ENCODE measurements at places on chromosomes 2 and 18. TPM values are rescaled to one million over a fixed set of nuclear protein-coding genes. Genes with fewer than 3 reads are reported as not detected.

AFF3 gene
- total RNA-seq: not detected

PLGLB2 gene
- total RNA-seq: 1.7 TPM

ZC3H8 gene
- 10.6 TPM for total RNA-seq

EFHD1 gene
- 0.47 TPM for total RNA-seq

DNA sequence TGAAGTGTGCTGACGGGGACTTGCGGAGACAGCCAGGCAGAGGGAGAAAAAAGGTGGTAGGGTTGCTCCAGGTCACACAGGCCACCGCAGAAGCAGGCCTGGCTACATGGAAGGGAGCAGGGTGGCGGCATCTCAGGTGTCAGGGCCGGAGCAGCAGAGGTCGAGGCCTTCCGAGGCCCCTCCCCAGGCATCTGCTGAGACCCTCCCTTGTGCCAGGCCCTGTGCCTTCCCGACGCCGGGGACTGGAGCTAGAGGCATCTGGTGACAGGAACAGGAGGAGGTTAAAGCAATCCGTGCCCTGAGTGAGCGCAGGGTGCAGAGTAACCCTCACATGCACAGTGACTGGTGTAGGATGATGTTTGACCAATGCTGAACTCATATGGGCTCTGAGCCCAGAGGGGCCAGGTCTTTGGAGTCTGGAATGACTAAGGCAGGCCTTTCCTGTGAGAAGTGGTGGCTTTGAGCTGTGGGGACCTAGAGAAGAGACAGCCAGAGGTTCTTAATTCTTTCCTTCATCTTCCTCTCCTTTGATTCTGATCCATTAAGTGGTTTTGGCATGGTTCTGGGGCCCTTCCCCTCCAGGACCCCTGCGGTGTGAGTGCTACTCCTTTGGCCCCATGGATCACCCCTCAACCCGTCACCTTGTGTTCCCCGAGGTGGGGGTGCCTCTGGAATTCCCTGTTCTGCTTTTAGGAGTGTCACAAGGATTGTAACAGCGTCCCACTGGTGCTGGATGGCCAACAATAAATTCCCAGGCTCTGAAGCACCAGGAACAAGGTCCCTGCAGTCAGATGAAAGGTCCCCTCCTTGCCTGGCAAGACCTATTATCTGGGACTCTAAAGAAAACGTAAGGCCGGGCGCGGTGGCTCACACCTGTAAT is 72.1 kb downstream of the KLHL29 start:
- no peaks in the 10 kb centered on the region for H3K27me3 ChIP-seq
- H3K27ac ChIP-seq: no peak overlapping the region
- DNase-seq: no peak
- no peak overlapping the region for H3K4me3 ChIP-seq

DNA sequence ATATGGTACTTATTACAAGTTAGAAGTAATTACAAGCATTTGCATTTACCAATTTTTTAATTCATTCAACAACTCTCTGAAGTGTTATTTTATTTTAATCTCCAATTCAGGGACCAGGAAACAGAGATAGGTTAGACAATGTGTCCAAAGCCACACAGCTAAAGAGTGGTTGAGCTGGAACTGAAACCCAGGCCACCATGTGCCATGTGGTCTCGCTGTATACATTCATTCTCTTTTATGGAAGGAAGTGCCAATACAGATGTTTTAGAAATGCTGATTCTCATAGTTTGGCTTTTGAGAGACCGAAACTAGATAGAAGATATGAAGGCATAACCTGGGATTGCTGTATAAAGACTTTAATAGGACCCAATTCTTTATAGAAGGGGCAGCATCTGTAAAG is 684.6 kb upstream of the ID2 start:
- no peak overlapping the region for H3K27ac ChIP-seq
- H3K36me3 ChIP-seq: no peaks in the 10 kb centered on the region
- H3K27me3 ChIP-seq: no peaks in the 10 kb centered on the region
- H3K4me3 ChIP-seq: no peak overlapping the region
- DNase-seq: no peak

DNA sequence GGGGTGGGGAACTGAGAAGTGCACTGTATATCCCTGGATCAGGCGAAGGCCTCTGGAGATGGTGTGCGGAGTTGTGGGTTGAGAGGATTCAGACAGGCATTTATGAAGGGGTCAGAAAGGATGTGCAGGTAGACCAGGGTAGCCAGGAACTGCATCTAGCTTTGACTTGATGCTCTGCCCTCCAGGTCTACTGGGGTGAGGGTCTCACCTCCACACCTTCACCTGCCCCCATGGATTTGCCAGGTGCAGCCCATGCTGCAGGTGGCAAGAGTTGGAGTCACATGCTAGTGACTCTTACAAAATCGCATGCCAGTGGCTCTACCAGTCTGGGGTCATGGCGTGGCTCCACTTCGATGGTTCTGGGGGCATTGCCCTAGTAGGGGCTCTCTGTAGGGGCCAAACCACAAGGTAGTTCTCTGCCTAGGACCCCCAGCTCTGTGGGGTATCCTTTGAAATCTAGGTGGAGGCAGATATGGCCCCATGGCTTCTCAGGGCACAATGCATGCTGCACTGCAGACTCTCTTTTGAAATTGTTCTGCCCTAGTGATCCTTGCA is 18.9 kb upstream of the KCNF1 start:
- peaks cover 72% of the 10 kb centered on the region for H3K27me3 ChIP-seq
- no peaks in the 10 kb centered on the region for H3K4me1 ChIP-seq
- no peak overlapping the region for H3K27ac ChIP-seq

GRCh38 chr18:36185901-36186460 is 1.3 kb upstream of the MOCOS start:
- no peak for DNase-seq
- no peaks in the 10 kb centered on the region for H3K27me3 ChIP-seq
- H3K27ac ChIP-seq: no peak overlapping the region

GRCh38 chr2:218904176-218904575 is 23.5 kb downstream of the WNT10A start:
- peaks cover 9% of the 10 kb centered on the region for H3K4me1 ChIP-seq
- no peak for DNase-seq
- no peak overlapping the region for H3K27ac ChIP-seq
- H3K36me3 ChIP-seq: peaks cover 7% of the 10 kb centered on the region
- no peak overlapping the region for H3K4me3 ChIP-seq

GRCh38 chr2:45259547-45260160 is 250.4 kb upstream of the SIX2 start:
- no peak overlapping the region for H3K27ac ChIP-seq
- H3K36me3 ChIP-seq: no peaks in the 10 kb centered on the region
- no peak for DNase-seq
- H3K4me1 ChIP-seq: peaks cover 24% of the 10 kb centered on the region
- H3K4me3 ChIP-seq: no peak overlapping the region
- no peaks in the 10 kb centered on the region for H3K27me3 ChIP-seq

DNA sequence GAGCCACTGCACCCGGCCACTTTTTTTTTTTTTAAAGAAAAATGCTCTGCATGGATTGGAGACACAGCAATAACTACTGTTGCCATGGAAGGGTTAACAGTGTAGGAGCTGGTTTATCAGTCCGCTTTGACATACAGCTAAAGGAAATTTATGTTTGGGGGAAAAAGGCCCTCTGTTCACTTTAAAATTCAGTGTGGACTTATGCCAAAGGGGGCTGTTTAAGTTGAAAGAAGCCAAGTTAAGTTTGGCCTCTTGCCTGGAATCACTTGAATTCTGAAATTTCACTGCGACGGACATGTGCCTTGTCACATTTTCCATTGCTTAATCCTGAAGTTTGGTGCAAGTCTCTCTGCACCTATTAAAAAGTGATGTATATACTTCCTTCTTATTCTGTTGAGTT is 3.1 kb downstream of the KCNE4 start:
- H3K36me3 ChIP-seq: no peaks in the 10 kb centered on the region
- H3K27ac ChIP-seq: no peak overlapping the region
- no peak for DNase-seq
- no peak overlapping the region for H3K4me3 ChIP-seq

- peak; percentile 41 for DNase-seq
- no peaks in the 10 kb centered on the region for H3K36me3 ChIP-seq
- peaks cover 9% of the 10 kb centered on the region for H3K4me1 ChIP-seq
- H3K27me3 ChIP-seq: peaks cover 26% of the 10 kb centered on the region
- no peak overlapping the region for H3K4me3 ChIP-seq
Measured at GRCh38 chr2:218152777-218153176, 14.0 kb downstream of the CXCR1 start.

DNA sequence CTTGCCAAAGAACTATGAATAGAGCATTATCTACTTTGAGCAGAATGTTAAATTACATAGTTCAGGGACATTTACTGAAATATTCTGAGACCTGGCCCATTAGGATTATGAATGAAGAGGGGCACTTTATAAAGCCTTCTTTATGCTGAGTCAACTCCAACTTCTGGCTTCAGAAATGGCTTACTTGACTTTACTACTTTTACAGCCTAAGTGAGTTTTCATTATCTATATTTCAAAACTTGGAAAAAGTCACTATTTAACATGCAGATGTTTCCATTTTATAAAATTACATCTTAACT is 37.7 kb downstream of the SESTD1 start:
- peaks cover 51% of the 10 kb centered on the region for H3K4me1 ChIP-seq
- peaks cover 5% of the 10 kb centered on the region for H3K36me3 ChIP-seq
- H3K27ac ChIP-seq: peak overlapping the region; percentile 27
- no peak overlapping the region for H3K4me3 ChIP-seq
- no peak for DNase-seq
- H3K27me3 ChIP-seq: no peaks in the 10 kb centered on the region

DNA sequence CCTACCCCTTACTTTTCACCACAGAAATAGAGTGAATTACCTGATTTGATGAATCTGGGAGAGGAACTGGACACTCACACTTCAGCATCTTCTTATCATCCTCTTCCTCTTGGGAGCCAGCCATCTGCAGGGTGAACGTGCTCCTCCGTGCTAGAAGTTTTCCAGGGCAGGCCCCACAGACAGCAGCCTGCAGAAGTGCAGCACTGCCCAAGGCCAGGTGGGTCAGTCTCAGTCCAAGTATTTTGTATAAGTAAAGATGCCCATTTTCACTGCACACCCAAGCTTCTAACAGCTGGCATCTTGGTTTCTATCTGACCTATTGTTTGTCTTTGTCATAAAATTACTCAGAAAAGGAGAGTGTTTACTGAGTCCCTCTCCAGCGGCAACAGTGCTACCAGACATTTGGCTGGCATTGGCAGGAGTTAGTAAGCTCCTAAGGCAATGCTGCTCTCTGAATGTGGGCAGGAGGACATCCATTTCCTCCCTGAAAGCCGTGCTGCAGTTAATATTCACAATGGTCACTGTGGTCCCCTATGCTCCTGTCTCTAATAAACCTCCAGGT is 222.6 kb upstream of the CTAGE1 start:
- H3K36me3 ChIP-seq: no peaks in the 10 kb centered on the region
- H3K27me3 ChIP-seq: no peaks in the 10 kb centered on the region
- H3K4me1 ChIP-seq: peaks cover 24% of the 10 kb centered on the region
- H3K27ac ChIP-seq: no peak overlapping the region

GRCh38 chr2:226728996-226729395 is 70.6 kb downstream of the IRS1 start:
- no peaks in the 10 kb centered on the region for H3K27me3 ChIP-seq
- H3K27ac ChIP-seq: no peak overlapping the region
- H3K4me1 ChIP-seq: peaks cover 34% of the 10 kb centered on the region
- no peak overlapping the region for H3K4me3 ChIP-seq
